ENCODE measurements at places on chromosomes 7 and 10.

DNA sequence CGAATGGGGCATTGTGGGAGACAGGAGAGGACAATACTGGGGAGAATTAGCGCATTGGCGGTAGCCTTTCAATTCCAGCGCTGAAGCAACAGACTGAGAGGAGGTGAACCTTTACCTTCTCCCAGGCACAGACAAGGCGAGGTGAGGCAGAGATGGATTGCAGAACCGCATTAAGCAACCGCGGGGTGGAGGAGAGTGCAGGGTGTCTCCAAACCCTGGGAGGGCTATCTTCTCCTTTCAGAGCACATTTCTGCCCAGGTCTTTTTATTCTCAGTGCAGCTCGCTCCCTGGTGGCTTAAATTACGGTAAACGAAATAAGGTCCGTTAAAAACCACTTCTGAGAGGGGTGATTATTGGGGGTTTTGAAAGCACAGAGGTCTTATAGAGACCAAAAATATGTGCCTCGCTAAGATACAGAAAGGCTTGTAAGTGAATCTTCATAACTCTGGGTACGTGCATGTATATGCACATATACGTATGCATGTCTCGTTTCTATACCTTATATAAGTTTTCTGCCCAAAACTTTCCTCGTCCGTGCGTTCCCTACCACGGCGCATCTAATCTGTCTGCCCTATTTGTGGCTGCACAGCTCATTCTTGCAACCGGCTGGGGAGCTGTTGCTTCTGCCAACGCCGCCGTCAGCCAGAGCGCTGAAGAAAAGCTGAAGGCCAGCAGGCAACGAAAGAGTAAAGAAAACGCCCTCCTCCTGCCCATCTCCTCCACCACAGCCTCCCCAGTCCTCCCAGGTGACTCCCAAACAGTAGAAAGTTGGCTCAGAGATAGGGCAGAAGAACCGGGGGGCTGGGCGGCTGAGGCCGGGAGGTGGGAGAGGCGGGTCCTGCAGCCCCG, 895 bp upstream of the ZNF804B start:
- no peak for DNase-seq

GRCh38 chr10:68574051-68574450, 13.9 kb downstream of the TET1 start:
- no peak for DNase-seq

- DNase-seq: no peak
Observed at GRCh38 chr7:101733713-101734475, 83.5 kb upstream of the CUX1 start.

DNA sequence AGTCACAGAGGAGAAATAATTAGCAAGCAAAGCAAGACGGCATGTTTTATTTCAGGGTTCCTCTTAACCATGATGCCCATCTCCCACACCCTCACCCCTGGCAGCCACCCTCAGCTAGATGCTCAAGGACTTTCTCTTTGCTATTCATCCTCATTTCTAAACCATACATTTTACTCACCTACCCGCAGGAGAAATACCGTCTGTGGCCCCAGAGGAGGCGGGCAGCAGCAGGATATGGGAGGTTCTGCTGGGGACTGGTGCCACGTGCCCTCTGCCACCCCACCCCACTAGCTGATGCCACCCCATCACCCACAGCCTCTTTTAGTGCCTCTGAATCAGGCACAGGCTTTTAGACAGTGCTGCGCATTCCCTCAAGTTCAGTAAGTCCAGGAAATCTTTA, 168.7 kb upstream of the ITGB1 start:
- DNase-seq: no peak

DNA sequence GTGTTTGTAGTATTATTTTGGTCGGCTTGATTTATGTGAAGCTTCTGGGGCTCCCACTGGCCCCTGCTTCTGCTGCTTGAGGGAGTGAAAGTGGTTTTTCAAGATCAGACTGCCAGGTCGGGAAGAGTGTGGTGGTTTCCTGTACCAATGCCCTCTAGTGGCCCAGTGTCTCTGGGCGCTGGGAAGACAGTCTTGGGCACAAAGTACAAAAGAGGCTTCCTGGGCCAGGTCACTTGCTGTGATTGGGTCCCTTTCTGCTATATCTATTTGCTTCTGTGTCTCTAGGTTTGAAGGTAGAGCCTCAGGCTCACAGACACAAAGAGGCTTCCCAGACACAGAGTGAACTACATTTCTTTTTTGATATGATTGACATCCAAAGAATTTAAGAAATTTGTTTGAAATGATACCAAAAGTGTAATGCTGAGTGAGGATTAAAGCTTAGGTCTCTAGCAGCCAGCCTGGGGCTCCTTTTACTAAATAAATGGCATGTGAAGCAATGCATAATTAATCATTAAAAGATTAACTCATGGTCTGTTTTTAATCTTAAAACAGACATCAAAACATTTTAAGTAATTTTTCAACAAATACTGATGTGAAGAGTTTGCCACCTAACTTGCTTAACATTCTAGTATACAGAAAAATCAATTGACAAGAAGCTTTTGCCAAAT, 36.3 kb downstream of the ABCB1 start:
- DNase-seq: peak; percentile 39

GRCh38 chr10:19778996-19779395, 37.2 kb upstream of the PLXDC2 start:
- DNase-seq: no peak

GRCh38 chr10:61635471-61635870, 27.3 kb upstream of the CABCOCO1 start:
- DNase-seq: no peak

DNA sequence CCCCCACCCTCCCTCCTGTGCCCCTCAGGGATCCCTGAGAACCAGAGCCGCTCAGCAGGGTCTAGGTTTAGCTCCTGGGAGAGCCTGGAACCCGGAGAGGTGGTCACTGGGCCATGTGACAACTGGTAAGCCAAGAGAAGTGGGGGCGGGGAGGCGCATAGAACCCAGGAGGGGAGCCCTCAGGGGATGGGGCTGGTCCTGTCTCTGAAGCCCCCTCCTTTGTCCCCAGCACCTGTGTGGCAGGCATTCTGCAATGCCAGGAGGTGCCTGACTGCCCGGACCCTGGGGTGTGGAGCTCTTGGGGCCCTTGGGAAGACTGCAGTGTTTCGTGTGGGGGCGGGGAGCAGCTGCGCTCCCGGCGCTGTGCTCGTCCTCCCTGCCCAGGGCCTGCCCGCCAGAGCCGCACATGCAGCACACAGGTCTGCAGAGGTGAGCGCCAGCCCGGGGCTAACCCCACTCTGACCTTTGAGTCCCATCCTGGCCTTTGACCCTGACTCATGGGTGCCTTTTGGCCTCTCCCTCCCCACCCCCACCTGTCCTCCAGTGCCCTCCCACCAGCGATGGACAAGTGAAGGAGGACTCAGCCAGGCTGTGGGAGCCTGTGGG, 22.4 kb upstream of the ZNF862 start:
- DNase-seq: no peak

DNA sequence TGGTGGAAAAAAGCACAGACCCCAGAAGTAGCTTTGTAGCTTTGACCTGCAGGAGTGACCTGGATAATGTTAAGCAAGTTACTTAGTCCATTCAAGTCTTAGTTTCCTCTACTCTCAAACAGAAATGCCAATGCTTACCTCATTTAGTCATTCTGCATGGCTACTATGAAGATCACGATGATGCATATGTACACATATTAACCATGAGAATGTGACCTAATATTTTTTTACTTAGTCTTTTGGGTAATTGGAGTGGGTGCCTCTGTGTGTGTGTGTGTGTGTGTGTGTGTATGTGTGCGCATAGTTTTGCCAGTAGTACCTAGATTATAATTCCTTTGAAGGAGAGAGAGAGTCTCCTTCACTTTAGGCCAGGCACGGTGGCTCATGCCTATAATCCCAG, 95.8 kb downstream of the NRP1 start:
- no peak for DNase-seq

- DNase-seq: no peak
Observed at GRCh38 chr7:31646942-31647341, 40.1 kb upstream of the PPP1R17 start.

- no peak for DNase-seq
Observed at GRCh38 chr10:62023329-62023728, 121.8 kb downstream of the ARID5B start.

GRCh38 chr7:158766570-158767281, 62.1 kb upstream of the NCAPG2 start:
- no peak for DNase-seq

- no peak for DNase-seq
Observed at GRCh38 chr7:110762546-110763225, 328.2 kb upstream of the LRRN3 start.

- no peak for DNase-seq
Observed at GRCh38 chr7:2112261-2113198, 120.2 kb downstream of the MAD1L1 start.

DNA sequence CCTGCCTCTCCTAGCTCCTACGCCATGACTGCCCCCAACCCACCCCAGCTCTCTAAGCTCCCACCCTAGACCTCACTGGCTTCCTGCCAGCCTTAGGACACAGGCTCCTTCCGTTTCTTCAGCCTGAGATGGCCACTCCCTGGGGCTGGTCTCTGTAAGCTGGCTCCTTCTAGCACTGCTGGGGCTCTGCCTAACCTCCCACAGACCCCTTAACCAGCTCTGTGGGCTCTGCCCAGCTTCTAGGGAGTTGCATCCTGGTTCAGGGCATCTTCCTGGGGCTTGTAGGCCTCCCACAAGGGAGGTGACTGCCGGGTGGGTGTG, 478.6 kb upstream of the KLF6 start:
- no peak for DNase-seq

DNA sequence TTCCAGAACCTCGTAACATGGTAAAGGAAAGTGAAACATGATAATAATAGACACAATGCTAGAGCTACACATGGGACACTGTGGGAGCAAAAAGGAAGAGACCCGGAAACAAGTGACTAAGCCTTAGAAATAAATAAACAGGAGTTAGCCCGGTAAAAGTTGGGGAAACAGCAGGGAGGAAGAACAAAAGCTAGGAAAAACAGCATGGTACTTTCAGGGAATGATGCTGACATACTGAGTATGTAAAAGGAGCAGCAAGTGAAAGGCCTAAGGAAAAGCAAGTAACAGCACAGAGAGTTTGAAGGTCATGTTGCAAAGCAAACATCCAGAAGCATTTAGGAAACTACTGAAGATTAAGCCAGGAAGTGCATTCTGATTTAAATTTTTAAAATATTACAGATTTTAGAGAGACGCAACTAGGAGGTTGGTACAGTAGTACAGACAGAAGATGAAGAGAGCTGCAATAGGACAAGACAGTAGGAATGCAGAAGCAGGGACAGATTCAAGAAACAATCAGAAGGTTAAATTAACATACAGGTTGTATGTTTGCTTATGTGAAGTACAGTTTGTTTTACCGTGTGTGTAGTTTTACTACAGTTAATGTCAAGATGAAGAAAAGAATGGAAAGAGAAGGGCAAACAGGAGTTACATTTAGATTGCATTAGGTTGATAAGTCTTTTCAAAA, 63.7 kb downstream of the ARHGAP12 start:
- peak; percentile 4 for DNase-seq

DNA sequence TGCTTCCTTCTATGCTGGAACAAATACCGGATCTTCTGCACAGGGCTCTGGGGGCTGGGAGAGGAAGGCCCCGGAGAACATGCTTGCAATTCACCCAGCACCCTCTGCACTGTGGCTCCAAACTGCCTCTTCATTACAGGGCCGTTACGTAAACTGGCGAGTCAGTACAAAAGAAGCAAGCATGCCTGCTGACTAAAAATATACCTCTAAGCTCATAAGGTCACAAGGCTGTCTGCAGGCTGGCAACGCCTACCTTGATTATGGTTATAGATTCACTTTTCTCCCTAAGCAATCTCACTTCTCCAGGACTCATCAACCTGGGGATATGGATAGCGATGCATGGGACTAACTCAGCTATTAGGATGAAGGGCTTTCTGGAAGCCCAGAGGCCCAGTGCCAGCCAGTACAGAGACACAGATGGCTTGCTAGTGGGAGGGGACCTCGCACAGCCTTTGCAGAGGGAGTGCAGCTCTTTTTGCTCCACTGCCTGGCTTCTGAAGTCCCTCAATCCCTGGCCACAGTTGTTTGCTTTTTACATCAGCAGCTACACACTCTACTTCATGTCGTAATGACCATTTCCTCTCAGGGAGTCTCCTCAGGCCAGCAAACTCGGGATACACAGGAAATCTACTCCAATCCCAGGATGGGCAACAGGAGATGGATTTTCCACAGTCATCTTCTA, 96.1 kb downstream of the SH3PXD2A start:
- DNase-seq: no peak
